ENCODE measurements at places on chromosomes 16 and 17.

DNA sequence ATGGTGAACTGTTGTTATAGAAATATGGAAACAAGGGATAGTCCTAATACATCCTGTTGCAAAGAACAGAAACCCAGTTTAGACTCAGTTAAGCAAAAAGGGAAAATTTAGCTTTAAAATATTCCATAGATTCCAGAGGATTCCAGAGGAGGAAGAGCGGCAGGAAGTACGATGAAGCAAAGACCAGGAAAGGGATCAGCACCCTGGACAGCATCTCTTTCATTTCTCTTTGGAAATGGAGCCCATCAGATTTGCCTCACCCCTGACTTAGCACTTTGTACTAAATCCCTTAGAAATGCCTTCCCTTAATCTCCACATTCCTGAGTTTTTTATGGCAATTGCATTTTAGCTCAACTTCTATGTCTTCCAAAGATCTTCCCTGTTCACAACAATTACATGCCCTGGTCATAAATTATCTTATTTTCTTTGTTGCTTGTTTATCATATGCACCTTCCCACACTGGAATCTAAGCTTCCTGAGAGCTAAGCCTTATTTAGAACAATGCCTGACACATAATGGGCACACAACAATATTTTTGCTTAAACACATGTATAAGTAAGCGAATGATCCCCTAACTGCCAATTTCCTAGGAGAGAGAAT lies 150.0 kb upstream of the RBFOX1 start:
- no peak for DNase-seq

DNA sequence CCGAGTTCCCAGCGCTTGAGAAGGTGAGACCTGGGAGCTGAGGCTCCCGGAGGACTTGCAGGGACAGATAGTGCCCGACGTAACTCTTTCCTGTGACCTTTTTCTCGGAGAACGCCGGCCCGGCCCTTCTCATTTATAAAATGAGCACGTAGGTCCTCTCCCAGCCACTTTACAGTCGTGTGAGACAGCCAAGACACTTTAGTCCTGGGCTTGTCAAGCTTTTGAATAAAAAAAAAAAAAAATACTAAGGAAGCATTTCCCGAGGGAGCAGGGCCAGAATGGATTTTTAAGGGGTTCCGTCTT lies 241 bp downstream of the DRC3 start:
- DNase-seq = no peak

- DNase-seq = no peak
Measured at GRCh38 chr16:46629331-46630219, 8.4 kb upstream of the SHCBP1 start.

DNA sequence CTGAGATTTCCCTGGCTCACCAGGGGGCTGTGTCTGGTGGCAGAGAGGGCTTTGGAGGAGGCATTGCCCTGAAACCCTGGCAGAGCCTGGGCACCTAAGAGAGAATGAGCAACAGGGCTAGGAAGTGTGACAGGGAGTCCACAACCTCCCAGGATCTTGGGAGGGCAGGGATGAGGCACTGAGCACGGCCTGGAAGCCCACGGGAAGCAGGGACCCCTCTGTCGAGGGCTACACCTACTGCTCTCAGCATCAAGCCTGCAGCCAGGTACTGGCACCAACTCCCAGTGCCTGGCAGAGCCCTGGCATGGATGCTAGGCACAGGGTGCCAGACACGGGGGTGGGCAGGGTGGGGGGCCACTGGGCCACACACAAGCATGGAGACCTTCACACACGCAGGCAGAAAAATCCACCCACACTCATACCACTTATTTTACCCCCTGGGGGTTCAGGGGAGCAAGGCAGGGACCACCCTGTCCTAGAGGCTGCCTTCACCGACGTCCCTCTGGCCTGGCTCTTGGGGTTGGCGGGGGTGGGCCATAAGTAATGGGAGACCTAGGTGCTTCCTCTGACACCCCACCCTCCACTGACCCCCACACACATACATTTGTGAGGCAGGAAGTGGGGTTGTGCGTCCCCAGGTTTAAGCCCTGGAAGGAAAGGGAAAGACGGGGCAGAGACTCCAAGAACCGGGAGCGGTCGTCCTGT lies 970 bp upstream of the HSD11B2 start:
- no peak for DNase-seq

DNA sequence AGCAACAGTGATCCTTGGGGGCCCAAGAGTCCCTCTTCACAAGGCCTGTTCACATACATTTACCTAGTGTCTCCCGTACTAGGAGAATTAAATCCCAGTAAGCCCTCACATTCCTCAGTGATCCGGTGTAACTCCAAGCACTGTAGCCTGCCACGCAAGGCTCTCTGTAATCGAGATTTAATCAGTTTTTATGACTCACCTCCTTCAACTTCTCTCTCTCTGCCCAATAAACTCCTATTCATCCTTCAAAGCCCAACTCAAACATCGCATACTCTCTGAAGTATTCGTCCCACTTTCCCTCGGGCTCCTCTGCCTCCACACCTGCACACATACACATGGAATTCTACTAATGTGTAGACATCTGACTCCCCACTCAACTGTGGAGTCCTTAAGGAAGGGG lies 141.8 kb downstream of the CMIP start:
- DNase-seq = no peak

DNA sequence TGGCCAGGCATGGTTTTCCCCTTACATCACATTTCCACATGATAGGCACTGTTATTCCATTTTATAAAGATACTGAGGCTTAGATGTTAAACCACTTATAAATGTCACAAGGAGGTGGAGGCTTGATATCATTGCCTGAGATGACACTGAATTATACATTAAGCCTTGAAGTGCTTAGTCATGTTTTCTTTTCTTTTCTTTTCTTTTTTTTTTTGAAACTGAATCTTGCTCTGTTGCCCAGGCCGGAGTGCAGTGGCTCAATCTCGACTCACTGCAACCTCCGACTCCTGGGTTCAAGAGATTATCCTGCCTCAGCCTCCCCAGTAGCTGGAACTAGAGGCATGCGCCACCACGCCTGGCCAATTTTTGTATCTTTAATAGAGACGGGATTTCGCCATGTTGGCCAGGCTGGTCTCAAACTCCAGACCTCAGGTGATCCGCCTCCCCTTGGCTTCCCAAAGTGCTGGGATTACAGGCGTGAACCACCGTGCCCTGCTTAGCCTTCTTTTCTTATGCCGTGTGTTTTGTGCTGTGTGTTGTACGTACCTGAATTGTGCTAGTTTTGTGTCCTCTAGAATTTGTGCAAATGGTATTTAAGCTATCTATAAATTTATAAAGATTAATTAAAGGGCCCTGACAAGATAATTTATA lies 1.2 kb downstream of the DNAJA3 start:
- DNase-seq = no peak

- no peak for DNase-seq
Measured at GRCh38 chr17:53924530-53925455, 102.1 kb downstream of the KIF2B start.

DNA sequence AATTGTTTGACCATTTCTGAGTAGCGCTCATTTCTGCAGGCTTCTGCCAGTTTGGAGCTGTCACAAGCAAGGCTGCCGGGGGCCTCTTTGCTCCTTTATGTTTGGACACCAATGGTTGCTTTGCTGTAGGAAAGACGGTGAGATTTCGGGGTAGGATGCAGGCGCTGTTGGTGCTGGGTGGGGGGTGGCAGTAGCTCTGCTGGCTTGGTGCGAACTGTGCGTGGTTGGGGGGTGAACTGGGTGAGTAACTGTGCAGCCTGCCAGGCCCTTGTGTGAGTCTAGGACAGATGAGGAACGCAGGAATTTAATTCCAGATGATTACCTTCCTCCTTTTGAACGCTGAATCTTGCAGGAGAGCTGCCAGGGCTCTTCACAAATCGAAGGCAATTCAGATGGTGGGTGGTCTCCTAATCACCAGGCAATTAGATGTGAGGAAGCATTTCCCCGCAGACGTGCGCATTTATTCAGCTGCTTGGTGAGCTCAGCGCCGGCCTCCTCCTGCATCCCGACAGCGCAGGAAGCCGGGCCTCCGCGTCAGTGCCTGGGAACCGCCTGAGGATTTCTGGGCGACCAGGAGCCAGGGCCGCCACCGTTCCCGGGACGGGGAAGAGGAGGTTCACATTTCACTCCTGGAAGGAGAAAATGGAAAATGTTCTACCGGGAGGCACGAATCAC lies 154.4 kb downstream of the FOXL1 start:
- DNase-seq = no peak

DNA sequence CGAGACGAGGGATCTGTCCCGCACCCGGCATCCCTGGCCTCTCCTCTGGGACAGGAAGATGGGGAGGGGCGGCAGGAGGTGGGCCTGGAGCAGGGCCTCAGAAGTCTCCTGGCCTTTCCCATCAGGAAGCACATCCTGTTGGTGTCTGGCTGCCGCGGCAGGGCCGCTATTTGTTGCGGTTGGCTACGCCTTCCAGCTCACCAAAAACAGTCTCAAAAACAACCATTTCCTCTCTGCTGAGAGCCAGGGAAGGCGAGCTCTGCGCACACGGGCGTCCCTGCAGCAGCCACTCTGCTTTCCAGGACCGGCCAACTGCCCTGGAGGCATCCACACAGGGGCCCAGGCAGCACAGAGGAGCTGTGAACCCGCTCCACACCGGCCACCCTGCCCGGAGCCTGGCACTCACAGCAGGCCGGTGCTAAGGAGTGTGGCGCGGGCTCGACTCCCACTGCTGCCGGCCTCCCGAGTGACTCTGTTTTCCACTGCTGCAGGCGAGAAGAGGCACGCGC lies at the start of gene TMEM204:
Gene TMEM204 (plus strand): TSS at position 224 of the 509 bp plus-strand sequence. CDS start 610 bp downstream, outside the sequence.
- DNase-seq = no peak

GRCh38 chr17:59332749-59333377 lies 1.4 kb downstream of the YPEL2 start:
- DNase-seq = no peak
